ENCODE measurements at places on chromosomes 6 and 20.

DNA sequence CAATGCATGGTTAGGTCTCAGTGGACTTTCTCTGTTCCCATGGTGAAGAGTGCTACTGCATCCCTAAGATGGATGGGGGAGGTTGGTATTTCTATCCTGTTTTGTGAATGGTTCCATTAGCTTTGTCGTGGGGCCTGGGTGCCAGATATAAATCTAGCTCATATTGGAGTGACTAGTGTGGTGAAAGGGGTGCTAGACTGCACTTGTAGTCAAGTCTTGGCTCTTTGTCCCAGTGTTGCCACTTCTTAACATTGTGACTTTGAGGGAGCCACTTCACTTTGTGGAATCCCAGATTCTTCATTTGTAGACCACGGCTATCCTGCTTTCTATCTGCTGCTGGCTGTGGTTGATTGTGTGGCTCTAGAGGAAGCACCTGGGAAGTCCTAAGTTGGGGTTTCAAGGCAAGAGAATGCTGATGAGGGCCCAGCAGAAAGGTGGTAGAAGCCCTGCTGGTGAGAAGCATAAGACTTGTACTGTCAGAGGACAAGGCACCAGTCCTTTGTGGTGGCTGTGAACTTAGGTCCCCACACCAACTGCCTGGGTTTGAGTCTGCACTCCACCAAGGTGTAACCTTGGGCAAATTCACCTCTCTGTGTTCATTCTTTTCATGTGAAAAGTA is 44.1 kb downstream of the VAPB start:
- DNase-seq = no peak

DNA sequence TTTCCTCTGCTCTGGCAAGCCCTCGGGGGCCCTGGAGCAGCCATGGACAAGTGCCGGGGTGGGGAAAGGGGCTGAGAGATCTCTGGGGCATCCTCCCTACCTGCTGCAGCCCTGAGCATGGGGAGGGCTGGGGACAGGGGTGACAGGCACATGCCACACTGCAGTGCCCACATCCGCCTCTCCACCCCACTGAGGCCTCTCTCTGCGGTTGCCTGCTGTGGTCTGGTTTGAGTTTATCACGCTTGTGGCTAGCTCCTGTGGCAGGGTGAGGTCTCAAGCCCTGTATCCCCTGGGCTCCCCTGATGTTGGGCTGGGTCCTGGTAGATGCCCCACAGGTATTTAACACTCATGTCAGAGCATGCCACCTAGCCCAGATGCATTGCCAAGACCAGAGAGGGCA is 52.9 kb upstream of the MLN start:
- DNase-seq = no peak

GRCh38 chr6:39082310-39082709 is 32.7 kb downstream of the SAYSD1 start:
- no peak for DNase-seq

- no peak for DNase-seq
Observed at GRCh38 chr6:143611580-143611979, 66.2 kb upstream of the PHACTR2 start.

DNA sequence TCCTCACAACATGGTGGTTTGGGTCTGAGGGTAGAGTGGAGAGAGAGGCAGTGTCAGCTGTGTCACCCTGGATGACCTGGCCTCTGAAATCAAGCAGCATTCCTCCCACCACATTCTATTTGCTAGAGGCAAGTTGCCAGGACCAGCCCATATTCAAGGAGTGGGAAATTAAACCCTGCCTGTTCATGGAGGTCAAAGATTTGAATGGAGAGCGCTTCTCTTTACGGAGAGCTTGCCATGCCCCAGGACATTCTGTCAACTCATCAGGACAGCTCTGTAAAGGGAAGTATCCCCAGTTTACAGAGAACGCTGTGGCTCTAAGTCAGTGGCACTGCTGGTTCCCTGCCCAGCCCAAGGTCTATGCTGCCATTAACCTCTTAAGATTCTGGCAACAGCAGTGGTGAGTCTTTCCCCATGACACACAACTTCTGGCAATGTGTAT is 90.0 kb upstream of the INSM1 start:
- no peak for DNase-seq
